Cortex of kidney (tissue), 1 donor: ENCODE measurements at places on chromosomes 4 and X.

- DNase-seq, result no peak
Observed at GRCh38 chrX:7164174-7164573, 16.2 kb upstream of the PUDP start.

DNA sequence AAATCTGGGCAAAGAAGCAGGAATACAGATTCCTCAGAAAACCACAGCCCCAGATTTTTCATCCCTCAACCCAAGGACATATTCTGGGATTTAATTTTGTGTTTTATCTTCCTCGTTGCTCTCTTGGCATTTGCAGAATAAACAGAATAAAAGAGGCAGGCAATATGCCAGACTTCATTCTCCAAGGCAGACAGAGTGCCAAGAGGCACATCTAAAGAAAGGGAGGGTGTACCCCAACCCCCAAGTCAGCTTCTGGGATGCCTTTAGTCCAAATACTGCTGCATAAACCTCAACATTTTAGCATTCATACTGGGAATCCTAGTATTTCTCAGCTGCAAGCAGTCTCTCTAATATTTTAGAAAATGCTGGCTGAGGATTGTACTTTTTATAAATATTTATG is 629.2 kb downstream of the KLHL13 start:
- no peak for DNase-seq

- DNase-seq, result no peak
Observed at GRCh38 chr4:153021276-153021675, 85.2 kb downstream of the FHDC1 start.

GRCh38 chr4:148396986-148397673 is 45.1 kb downstream of the NR3C2 start:
- no peak for DNase-seq

GRCh38 chr4:27149541-27150212 is 289.0 kb downstream of the STIM2 start:
- DNase-seq, result no peak

DNA sequence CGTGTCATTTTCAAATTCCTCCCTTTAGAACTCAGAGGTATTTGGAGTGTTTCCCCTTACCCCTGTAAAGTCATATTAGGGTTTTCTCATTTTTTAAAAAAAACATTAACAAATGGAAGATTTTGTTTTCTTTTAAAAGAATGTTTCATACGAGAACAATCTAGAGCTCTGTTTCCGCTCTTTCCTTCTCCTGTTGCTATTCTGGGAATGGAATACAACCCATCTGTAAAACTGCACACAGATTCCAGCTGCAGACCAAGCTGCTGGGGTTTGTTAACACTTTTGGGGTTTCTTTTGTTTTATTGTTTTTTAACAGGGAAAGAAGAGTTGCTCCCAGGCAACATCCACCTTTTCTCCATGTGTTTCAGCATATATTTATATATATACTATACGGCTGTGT is 61.3 kb downstream of the HCCS start:
- no peak for DNase-seq

DNA sequence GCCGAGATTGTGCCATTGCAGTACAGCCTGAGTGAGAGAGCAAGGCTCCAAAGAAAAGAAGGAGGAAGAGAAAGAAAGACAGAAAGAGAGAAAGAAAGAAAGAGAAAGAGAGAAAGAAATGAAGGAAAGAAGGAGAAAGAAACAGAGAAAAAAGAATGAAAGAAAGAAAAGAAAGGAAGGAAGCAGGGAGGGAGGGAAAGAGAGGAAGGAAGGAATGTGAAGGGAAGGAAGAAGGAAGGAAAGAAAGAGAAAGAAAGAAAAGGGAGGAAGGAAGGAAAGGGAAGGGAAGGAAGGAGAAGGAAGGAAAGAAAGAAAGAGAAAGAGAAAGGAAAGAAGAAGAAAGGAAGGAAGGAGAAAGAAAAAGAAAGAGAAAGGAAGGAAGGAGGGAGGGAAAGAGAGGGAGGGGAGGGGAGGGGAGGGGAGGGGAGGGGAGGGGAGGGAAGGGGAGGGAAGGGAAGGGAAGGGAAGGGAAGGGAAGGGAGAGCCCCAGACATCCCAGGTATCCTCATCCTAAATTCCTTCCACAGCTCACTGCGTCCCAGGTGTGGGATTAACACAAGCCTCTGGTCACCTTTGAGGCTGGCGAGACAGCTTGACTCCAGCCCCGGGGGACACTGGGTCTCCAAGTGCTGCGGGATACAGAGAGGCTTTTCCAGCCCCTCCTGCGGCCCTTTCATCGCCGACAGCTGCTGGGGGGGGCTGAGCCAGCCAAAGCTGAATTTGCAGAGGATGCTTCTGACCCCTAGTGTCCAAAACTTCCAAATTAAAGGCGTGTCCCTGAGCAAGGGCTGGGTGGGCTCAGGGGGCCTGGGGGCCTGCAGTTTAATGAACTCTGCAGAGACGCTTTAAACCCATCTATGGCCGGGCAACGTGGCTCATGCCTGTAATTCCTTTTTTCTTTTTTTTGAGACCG is 24.2 kb upstream of the CSF2RA start:
- no peak for DNase-seq

DNA sequence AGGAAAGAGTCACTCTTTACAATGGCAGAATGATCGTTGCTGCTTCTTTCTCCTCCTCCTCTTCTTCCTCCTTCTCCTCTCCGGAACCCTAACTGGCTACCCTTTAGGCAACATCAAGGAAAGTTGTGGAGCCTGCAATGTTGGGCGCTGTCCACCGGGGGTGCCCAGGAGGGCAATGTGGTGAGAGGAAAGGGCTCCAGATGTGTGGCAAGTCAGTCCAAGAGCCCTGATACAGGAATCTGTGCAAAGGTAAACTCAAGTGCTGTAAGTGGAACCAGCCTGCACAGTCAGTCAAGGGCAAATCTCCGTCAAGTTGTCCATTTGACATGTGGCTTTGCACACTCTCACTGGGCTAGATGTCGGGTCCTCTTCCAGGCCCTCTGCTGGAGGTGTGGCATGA is 2.8 kb downstream of the RTL5 start:
- DNase-seq, result no peak

DNA sequence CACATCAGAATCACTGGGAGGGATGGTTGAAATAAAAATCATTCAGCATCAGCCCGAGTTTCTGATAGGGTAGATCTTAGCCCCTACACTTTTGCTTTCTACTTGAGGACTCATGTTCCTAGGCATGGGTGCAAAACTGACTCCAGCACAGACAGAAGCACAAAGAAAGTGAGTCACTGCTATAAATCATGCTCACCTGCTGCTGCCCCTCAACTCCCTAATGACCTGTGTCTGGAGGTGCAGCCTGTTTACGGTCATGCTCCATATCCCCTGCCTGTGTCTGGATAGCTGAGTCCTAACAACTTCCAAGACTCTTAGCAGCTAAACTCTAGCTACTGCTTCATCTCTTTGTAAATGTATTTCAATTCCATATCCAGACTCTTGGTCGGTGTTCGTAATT is 57.8 kb downstream of the ADGRA3 start:
- no peak for DNase-seq

- DNase-seq, result no peak
Observed at GRCh38 chrX:28639451-28639850, 52.2 kb downstream of the IL1RAPL1 start.

DNA sequence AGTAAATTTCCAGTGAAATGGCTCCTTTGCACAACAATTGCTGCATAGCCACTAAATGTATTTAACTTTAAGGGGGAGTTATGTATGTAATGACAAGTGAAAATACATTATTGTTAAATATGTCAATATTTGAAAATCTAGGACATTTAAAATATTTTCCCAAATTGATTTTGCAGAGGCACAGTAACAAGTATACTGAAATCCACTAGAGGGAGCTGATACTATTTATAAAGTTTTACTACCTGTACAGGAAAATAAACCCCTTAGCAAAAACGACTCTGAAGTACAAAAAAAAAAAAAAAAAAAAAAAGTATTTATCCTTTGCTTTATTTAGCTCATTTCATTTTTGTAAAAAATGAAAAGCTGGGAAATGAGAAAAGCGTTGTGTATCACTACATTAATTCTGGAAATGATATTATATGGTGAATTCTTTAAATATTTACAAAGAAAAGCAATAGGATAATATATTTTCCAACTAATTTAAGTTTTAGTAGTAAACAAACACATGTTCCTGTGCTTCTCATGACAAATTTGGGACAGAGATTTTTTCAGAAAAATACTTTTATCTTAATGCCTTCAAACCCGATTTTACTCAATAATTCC is 727.7 kb downstream of the DMD start:
- DNase-seq, result no peak

DNA sequence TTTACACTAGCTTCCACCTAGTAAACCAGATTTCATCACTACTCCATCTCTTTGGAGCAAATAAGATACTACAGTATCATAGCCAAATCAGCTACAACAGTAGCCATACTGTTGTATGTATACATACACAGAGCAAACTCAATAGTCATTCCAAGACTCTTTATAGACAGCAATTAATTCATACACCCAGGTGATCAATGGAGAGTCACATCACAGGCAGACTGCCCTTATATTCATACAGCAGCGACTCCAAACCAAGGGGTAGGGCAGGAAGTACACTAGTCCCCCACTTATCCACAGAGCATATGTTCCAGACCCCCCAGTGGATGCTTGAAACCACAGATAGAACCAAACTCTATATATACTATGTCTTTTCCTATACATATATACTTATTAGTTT is 76.6 kb downstream of the FBXW7 start:
- no peak for DNase-seq

DNA sequence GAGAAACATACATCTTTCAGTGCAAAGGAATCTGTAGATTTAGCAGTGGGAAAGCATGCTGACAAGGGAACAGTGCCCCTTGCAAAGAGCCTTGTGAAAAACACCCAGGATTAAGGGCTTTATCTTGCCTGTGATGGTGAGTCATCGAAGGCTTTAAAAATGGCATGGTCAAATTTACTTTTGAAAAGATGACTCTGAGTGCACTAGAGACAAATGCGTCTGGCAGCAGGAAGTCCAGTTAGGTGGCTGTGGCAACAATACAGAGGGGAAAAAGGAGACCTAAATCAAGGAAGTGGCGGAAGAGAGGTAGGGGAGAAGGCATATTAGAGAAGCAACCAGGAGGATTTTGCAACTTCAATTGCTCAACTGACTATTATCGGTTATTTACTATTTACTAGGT is 472.6 kb upstream of the CPEB2 start:
- no peak for DNase-seq
